ENCODE measurements at places on chromosomes 12 and 14. TPM values are rescaled to one million over a fixed set of nuclear protein-coding genes. Genes with fewer than 3 reads are reported as not detected.

DNA sequence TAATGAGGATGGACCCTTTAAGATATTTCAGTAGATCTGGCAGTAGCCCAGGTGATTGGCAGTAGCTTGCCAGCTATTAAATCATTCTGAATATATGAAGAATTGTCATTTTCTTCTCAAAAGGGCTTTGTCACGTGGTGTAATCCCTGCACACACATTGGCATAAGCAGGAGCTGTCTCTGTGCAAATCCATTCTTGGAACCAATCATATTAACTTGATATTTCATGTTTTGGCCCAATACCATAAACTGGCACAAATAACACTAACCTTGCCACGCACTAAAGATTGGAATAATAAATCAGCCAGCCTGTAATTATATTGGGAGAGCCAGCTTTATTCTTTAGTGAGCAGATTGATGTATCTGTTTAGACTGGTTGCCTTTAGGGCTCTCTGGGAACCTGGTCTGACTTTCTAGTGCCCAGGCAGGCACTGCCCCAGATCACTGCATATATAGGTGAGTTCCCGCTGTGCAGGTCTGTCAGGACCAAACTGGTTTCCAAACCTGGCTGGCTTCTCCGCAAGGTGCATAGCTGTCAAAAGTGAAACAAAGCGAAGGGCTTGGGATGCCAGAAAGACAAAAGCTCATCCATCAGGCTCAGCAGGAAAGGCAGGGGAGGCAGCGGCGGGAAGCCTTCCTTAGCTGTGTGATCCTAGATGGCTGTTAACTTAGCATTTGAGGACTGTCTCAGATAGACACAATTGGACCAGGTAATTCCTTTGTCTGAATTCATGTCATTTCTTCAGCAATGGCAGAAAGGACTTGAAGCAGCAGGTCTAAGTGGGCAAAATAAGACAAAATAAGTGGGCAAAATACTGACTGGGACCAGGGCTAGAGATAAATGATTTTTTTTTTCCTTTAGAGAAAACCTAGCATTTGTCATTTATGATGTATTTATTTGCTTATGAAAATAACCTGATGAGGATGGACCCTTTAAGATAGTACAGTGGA is 128.8 kb upstream of the DYRK2 start:
- no peak for DNase-seq

GSKIP gene
- 13.8 TPM for total RNA-seq

CNPY2 gene
- 51.4 TPM for total RNA-seq

FGF23 gene
- total RNA-seq: not detected

NKX2-1 gene
- total RNA-seq: not detected

CTSG gene
- 0.94 TPM for total RNA-seq

GRCh38 chr14:68723808-68724268 is 69.0 kb downstream of the ZFP36L1 start:
- no peak for DNase-seq

- no peak for DNase-seq
Observed at GRCh38 chr14:55386037-55386808, 25.4 kb downstream of the ATG14 start.

Measured in pancreas (tissue), 10 donors.